ENCODE measurements at places on chromosomes 1 and 21. TPM values are rescaled to one million over a fixed set of nuclear protein-coding genes. Genes with fewer than 3 reads are reported as not detected.

FCGR1A gene
- 3.3 TPM for total RNA-seq

MEX3A gene
- 6.6 TPM for total RNA-seq

CD48 gene
- 8.2 TPM for total RNA-seq

- no peak for DNase-seq
Measured at GRCh38 chr1:48054232-48054631, 57.0 kb upstream of the TRABD2B start.

DNA sequence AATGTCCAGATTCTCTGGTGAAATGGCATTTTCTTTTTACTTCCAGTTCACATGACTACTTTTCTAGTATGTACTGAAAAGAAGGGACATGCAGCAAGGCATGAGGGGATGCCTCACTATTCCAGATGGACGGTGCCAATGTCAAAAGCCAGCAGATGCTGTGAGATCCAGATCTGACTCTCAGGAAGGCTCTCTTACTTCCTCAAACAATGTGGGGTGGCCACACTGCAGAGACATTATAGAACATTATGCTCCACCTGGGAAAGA is 17.7 kb downstream of the CRYZ start:
- DNase-seq, result no peak

LCE1C gene
- 9.3 TPM for total RNA-seq

AADACL3 gene
- 6.1 TPM for total RNA-seq

- no peak for DNase-seq
Measured at GRCh38 chr1:175394739-175395138, 202.2 kb upstream of the KIAA0040 start.

PCP4L1 gene
- total RNA-seq, result 1.8 TPM

- no peak for DNase-seq
Measured at GRCh38 chr1:116710420-116711262, 43.1 kb upstream of the IGSF3 start.

DNA sequence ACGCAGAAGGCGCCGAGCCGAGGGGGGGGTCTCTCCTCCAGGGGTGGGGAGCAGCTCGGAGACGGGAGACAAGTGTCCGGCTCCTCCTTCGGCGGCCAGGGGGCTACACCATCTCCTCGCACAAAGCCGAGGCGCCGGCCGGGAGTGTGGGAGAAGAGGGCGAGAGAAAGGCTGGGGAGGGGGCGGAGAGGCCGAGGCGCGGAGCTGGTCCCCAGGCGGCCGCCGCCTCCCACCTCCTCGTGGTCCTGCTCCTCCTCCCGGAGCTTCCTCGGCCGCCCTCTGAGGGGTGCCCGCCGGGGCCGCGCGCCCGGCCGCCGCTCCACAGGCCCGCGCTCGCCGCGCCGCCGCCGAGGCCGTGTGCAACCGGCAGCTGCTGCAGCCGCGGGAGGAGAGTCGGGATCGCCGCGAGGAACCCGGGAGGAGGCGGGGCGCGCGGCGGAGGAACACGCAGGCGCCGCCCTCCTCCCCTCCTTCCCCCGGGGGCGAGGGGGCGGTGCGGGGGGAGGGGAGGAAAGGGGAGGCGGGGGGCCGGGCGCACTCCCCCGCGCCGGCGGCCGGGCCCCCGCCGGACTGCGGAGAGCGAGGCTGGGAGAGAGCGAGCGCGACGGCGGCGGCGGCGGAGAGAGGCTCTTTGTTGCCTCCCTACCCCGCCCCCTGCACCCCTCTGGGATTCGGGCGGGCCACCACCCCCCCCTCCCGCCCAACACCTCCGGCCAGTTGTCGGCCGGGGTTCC is at the start of gene ENAH:
Gene ENAH (minus strand): TSS at position 395 of the 734 bp plus-strand sequence. CDS start 433 bp downstream, outside the sequence.
- DNase-seq, result peak; percentile 72

- no peak for DNase-seq
Measured at GRCh38 chr1:15730936-15731335, 5.1 kb upstream of the SLC25A34 start.

GRCh38 chr1:32891630-32892029 is 5.3 kb downstream of the HPCA start:
- no peak for DNase-seq

- no peak for DNase-seq
Measured at GRCh38 chr1:89821322-89822108, 683 bp downstream of the LRRC8D start.

MARK1 gene
- 7.6 TPM for total RNA-seq

DNA sequence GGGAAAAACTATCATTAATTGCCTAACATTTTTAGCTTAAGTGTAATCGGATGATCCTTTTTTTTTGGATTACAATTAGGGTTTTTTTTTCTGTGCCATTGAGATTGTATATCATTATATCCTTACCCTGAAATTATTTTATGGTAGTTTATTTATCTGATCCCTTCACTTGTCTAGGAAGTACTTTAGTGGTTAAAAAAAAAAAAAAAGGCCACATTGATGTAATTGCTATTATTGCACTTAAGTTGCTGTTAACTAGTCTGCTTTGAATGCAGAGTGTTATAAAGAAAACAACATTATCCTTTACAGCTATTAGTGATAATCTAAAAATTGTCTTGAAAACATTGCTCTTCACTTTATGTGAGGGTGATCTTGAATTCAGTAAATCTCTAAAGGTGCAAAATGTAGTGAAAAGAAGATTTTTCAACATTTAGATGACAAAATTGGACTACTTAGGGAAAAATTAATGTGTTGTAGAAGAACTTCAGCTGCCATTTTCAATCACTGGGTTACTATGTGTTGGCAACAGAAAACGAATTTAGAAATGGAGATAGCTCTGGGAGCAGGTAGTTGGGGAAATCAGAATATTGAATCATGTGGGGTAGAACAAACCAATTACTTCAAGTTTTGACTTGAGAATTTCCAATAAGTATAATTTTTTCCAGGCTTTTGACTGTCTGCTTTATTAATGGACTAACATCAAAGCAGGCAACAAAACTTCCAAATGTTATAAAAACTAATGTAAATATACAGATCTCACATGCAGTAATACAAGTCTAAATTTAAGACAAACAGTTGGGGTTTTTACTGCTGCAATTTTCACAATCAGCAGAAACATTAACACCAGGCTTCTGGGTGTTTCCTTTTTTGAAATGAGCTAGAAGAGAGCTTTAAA is 5.0 kb downstream of the ADGRL2 start:
- no peak for DNase-seq

PLA2G2A gene
- total RNA-seq, result 4.8 TPM

DNA sequence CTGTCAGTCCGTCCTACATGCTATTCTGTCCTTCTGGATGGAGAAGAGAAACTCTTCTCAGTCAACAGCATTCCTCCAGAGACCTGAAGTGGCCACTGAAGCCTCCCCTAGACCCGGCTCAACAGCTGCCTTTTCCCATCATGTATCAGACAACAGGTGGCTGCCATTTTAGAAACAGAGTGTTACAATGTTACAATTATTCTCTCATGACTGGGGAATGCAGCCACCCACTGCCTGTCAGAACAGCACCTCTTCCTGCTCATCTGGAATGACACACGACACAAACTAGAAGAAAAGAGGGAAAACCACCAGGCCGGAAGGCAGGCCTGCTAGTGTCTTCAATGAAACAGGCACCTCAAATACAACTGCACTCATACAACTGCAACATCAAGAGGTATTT is 105.3 kb downstream of the PGBD5 start:
- no peak for DNase-seq

NBPF10 gene
- total RNA-seq, result 4.1 TPM

KIF26B gene
- 5.8 TPM for total RNA-seq

DNA sequence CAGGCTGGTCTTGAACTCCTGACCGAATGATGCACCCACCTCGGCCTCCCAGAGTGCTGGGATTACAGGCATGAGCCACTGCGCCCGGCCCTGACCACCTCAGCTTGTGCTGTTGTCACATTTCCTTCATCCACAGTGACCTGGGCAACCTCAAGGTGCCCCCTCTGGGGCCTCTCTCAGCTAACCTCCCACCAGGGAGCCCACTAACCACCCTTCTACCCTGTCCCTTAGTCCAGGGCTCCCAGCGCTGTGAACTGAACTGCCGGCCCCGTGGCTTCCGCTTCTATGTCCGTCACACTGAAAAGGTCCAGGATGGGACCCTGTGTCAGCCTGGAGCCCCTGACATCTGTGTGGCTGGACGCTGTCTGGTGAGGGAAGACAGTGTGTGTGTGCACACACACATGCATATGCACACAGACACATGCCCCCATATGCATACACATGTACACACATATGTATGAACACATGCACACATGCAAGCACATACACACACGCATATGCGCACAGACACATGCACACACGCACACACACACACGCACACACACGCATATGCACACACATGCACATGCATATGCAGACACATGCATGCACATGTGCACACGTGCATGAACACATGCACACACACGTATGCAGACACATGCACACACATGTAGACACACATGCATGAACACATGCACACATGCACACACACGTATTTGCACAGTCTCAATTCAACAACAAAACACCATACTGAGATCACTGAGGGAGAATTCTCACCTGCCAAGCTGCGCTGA is 6.2 kb downstream of the ADAMTSL4 start:
- no peak for DNase-seq

TMEM240 gene
- total RNA-seq, result 2.1 TPM

PLA2G2D gene
- not detected for total RNA-seq

GRCh38 chr1:98315309-98315708 is 346.2 kb upstream of the SNX7 start:
- DNase-seq, result no peak

GRCh38 chr1:115331558-115332331 is 6.3 kb downstream of the NGF start:
- DNase-seq, result no peak

ESPN gene
- 6.4 TPM for total RNA-seq

MPL gene
- total RNA-seq, result 0.10 TPM

GRCh38 chr1:23533246-23534023 is 2.4 kb upstream of the E2F2 start:
- no peak for DNase-seq

DNA sequence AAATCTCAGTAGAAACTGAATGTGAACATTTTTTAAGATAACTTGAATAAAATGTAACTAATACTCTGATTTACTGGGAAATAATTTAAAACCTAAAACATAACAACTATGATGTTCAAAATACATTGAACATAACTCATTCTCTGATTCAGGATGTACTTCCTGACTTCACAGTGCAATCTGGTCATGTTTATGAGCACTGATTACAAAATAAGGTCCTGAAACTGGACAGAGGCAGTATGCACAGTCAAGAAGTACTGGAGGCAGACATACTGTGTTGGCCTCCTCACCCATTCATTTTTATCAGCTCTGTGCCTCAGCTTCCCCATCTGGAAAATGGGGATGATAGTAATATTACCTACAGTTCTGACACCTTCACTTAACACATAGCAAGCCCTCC is 651.3 kb downstream of the PTPRC start:
- DNase-seq, result no peak

- no peak for DNase-seq
Measured at GRCh38 chr21:35281956-35282355, 232.9 kb upstream of the RUNX1 start.

DNA sequence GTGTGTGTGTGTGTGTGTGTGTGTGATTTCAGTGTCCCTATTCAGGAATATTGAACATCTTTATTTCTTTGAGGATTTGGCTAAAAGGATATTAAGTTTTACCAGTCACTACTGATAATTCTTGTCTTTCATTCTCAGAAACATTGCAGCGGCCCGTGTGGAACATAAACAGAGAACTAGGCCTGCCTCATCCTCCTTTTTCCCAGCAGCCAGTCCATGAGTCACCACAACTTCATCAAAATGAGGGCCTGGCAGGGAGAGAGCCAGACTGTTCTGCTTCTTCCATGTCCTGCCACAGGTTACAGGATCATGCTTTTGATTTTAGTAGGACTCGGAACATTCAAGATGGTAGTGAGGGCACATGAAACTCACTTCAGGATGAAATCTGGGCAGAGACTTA is 50.7 kb downstream of the LRIG2 start:
- no peak for DNase-seq

DNA sequence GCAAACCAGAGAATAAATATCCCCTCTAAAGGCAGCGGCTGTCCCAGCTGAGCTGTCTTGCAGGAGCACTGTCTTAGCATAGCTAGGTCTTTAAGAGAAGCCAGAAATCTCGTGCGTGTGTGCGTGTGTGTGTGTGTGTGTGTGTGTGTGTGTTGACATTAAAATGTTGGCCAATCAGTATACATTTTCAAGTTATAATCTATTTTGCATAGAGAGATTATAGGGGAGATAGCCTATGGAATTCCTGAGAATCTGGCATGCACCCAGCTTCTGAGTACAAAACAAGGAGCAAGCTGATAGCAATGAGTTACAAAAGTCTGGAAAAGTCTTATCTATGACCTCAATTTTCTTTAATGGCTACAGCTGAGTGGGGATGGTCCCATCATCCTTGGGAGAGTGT is 17.7 kb downstream of the METTL13 start:
- DNase-seq, result no peak

DNA sequence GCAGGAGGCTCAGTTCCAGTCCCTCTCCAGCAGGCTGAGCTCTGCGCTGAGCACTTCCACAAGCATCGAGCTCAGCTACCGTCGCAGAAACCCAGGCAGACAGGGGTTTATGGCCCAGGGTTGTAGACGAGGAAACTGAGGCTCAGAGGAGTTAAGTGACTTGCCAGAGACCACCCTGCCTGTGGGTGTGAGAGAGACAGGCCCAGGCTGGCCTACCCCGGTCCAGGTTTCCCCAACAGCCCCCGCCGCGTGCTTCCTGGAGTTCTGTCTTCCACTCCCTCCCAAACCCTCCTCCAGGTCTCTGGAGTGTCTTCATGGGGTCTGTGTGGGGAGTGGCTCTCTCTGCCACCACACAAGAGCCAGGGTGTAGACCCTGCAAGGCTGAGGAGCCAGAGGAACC is 615.9 kb downstream of the PTPRU start:
- no peak for DNase-seq

NR1I3 gene
- total RNA-seq, result not detected

GRCh38 chr1:2560299-2561073 is 4.3 kb downstream of the TNFRSF14 start:
- DNase-seq, result no peak

DNA sequence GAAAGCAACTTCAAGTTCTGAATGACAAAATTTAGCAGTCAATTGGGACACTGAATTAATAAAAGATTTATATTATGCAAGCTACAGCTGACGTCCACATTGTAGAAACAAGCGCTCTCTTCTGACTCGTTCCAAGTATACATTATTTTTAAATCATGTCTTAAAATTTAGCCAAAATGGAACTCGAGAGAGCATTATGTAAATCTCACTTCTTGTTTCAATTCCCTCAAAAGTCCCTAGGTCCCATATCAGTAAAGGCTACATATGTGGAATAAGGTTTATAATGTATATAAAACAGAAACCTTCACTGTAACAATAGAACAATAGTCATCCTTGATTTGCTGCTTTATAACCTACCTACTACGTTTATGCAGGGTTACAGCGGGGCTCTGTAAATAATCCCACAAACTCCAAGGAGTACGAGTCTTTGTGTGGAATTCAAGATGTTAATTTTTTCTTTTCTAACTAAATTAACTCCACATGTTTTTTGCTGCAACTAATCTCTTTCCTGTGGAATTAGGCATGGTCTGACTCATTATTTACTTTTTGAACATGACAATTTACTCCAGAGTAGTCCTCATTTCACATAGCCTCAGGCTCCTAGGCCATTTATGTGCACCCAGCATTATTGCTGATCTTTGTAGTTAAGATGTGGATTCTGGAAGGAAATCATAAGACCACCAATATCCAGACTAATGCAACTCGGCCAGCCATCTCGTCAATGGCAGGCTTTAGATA is 785.1 kb downstream of the LTN1 start:
- peak; percentile 92 for DNase-seq

TMPRSS2 gene
- total RNA-seq, result 0.69 TPM

CCDC27 gene
- total RNA-seq, result not detected
